DMS53 (cell line): ENCODE measurements at places on chromosomes 1 and 21.
A peak's percentile ranks its signal among the peaks of the same experiment; 100 is the strongest.

DNA sequence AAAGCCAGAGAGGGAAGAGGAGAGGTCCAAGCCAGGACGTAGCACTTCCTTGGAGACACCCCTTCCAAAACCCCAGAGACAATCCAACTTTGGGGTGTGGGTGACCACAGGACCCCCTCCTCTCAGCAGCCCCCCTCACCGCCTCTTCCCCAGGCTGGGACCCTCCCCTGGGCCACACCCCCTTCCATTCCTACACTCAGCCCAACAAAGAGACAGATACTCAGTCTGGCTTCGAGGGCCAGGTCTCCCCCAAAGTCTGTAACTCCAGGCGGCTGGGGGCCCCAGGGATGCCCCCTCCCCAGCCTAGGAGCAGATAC, 1.4 kb downstream of the MEX3A start:
- no peak for DNase-seq

DNA sequence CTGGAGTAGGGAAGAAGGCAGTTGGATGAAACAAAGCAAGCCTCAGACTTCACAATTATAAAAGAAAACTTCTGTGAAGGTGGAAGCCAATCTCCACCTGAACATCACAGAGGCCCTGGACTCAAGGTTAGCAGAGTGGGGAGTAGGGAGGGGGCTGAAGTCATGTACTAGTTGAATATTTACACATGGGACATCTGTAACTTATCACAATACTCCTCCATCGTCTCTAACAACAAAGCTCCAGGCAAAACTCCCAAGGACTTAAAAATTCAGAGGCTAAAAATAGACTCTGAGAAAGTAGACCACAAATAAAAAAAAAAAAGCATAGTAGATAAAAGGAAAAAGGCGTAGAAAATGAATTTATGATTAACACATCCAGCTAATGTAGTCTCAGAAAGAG, 326.3 kb upstream of the PKN2 start:
- DNase-seq, result no peak

DNA sequence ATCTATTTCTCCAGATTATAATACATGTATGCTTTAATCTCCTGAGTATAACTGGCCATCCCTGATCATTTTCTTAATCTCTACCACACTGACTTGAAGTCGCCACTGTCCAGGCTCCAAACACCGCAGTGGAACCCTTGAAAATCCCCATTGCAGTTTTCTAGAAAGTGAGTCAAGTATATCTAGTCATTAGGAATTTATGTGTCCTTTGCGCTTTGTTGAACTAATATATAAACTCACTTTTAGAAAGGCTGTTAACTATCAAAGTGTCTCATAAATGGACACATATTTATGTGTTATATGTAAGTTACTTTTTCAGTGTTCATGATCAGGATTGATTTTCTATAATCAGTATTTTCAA, 211.5 kb downstream of the PATJ start:
- no peak for DNase-seq

- peak; percentile 9 for DNase-seq
Measured at GRCh38 chr1:236568285-236568894, 35.9 kb downstream of the HEATR1 start.

DNA sequence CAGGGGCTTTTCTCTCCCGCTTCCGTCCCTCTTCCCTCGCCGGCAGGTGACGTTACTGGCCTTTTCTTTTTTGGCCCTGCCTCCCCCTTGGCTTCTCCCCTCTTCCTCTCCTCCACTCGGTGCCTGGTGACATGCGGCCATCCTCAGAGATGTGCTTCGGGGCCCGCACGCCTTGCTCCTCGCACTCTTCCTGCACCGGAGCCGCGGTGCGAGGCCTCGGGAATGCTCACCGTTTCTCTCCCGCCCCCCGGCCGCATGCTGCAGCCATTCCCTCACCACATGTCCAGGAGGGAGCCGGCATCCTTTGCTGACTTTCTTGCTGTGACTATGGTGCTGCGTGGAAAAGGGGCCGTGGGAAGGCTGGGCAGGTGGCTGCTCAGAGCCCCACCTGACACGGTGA, 39.3 kb downstream of the PDE9A start:
- no peak for DNase-seq
